ENCODE measurements at places on chromosomes 1 and 21. TPM values are rescaled to one million over a fixed set of nuclear protein-coding genes. Genes with fewer than 3 reads are reported as not detected.

DNA sequence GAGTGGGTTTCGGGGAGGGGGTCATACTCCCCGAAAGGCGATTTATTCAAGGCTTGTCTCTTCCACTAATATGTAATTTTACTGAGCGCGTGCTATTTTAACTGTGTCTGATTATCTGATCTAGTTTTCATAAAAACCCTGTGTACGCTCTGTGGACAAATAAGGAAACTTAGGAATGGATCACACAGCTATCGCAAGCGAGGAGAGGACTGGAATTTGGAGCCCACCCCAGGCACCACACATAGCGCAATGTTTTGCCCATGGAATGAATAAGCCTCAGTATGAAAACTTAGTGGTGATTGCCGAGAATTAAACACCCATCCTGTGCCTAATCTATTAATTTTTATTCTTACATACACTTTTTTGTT is 9.8 kb upstream of the RAB42 start:
- DNase-seq, result no peak

- no peak for DNase-seq
These were observed 235.8 kb upstream of the C1orf105 start for GRCh38 chr1:172184506-172185191.

- peak; percentile 89 for DNase-seq
These were observed 1.1 kb downstream of the PRRX1 start for GRCh38 chr1:170664828-170665612.

- DNase-seq, result peak; percentile 68
These were observed 34.8 kb downstream of the RIMS3 start for GRCh38 chr1:40630488-40631223.

GRCh38 chr1:58934706-58935105 is 150.9 kb upstream of the JUN start:
- no peak for DNase-seq

- no peak for DNase-seq
These were observed 672 bp downstream of the ENSA start for GRCh38 chr1:150628766-150629114.

- DNase-seq, result no peak
These were observed 105.4 kb downstream of the CAMTA1 start for GRCh38 chr1:6890686-6891085.

DNA sequence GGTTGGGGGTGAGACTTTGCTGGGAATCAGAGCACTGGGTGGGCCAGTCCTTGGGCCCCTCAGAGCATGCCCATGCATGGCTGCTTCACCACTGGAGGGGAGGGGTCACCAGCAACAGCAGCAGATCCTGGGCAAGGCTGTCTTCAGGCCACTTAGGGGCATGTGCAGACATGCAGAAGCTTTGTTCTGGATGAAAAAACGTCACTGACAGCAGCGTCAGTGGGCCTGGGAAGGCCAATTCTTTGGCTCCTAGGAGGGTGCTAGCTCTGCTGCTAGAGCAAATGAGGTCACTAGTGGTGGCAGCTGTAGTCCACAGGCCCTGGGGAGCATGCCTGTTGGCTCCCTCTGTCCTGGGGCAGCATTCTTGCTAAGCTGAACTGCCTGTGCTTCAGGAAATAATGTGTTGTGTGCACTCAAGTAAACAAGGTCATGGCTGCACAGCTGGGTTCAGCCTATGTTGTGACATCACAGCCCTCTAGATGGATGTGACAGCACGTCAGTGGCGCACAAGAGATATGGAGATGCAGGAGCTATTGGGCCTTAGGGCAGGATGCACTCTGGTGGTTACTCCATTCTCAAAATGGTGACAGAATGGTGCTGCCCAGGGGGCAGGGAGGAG is 27.0 kb downstream of the ZC3H11B start:
- DNase-seq, result no peak

AMY1A gene
- not detected for total RNA-seq

ATP6V1G3 gene
- 0.36 TPM for total RNA-seq

CLDN19 gene
- total RNA-seq, result not detected

HLX gene
- total RNA-seq, result 9.0 TPM

MYCL gene
- total RNA-seq, result 0.88 TPM

CFHR3 gene
- total RNA-seq, result not detected

NTRK1 gene
- 0.88 TPM for total RNA-seq

Measured in osteoblast (primary cell).